OCI-LY7 (cell line): ENCODE measurements at places on chromosomes 12 and 14.

DNA sequence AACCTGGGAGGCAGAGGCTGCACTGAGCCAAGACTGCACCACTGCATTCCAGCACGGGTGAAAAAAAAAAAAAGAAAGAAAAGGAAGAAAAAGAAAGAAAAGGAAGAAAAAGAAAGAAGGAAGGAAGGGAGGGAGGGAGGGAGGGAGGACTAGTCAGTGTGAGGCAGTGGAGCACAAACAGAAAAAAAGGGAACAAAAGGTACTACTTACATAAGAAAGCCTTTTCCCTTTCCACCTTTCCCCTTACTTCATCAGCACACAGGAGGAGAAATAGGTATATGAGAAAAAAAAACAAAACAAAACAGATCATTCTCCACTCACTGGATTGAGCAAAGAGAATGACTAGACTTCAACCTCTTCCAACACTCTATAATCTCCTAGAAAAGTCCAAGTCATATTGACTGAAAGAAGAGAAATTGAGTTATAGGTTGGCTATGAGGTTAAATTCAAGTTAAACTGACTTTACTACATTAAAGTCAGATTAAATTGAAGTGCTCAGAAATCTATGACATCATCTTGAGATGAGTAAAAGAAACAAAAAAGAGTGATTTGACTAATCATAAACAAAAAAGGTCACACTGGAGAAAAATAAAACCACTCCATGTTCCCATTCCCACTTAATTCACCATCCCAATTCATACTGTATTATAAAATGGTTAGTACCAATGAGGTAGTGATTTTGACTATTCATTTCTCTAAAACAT, 43.6 kb downstream of the NOVA1 start:
- no peak for DNase-seq

GRCh38 chr12:89968151-89968700, 259.6 kb upstream of the ATP2B1 start:
- DNase-seq = no peak

- DNase-seq = peak; percentile 62
Measured at GRCh38 chr12:9331218-9331626, 123.0 kb upstream of the PZP start.

- peak; percentile 74 for DNase-seq
Measured at GRCh38 chr14:91373591-91374254, 43.9 kb downstream of the CCDC88C start.

DNA sequence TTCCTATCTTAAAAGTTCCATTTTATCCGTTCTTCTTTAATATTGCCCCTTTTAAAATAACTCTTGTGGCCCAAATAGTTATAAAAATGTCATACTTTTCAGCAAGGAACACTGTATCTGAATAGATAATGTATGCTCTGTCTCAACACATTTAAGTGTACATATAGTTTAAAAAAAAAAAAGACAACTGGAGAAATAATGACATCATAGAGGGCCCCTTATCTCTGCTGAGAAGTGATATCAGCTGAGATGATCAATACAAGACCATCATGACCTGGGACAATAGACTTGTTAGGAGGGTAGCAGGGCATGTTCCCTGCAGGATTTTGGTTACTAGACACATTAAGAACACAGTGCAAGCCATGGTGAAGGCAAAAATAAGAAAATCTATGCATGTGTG, 77.5 kb downstream of the PEBP1 start:
- DNase-seq = no peak

- no peak for DNase-seq
Measured at GRCh38 chr12:64931981-64932380, 107.5 kb downstream of the TBC1D30 start.

DNA sequence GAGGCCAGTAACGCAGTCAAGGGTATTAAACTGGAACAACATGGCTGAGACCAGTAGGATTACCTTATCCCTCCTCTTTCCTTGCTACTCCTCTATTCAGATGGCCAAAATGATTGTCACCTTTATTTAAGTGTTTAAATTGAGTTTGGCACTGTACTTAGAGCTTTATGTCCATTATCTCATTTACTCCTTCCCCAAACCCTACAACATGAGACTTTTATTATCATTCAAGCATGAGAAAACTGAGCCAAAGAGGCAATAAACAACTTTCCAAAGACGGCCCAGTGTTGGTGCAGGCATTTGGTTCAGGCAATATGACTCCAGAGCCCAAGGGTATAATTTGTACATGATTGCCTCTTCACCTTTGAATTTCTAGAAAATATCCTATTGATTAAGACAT, 370.9 kb upstream of the KITLG start:
- no peak for DNase-seq

- no peak for DNase-seq
Measured at GRCh38 chr12:115507951-115508722, 769.4 kb downstream of the MED13L start.

- DNase-seq = no peak
Measured at GRCh38 chr12:94948232-94948810, 55.2 kb downstream of the NDUFA12 start.

- no peak for DNase-seq
Measured at GRCh38 chr12:120764816-120765215, 39.2 kb downstream of the ACADS start.
